ENCODE measurements at places on chromosomes 3 and 15.

- DNase-seq: peak; percentile 55
Observed at GRCh38 chr3:67654099-67654843, at the start of gene SUCLG2. Gene SUCLG2 (minus strand): TSS chr3:67654612. CDS start chr3:67654586, 26 bp downstream.

DNA sequence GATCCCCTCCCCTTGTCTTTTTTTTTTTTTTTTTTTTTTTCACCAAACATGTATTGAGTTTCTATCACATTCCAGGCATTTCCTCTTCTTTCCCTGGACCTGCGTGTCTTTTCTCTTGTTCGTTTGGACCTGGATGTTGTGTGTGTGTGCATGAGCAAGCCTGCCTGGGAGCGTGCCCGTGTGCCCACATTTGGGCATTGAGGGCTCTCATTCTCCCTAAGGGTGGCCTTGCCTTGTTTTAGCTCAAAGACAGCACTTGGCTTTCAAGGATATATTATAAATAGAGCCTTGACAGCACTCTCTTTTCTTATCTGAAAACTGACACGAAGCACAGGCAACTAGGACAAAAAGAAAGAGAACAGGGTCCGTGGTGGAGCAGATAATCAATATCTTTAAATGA lies 39.0 kb upstream of the SLC25A26 start:
- no peak for DNase-seq

DNA sequence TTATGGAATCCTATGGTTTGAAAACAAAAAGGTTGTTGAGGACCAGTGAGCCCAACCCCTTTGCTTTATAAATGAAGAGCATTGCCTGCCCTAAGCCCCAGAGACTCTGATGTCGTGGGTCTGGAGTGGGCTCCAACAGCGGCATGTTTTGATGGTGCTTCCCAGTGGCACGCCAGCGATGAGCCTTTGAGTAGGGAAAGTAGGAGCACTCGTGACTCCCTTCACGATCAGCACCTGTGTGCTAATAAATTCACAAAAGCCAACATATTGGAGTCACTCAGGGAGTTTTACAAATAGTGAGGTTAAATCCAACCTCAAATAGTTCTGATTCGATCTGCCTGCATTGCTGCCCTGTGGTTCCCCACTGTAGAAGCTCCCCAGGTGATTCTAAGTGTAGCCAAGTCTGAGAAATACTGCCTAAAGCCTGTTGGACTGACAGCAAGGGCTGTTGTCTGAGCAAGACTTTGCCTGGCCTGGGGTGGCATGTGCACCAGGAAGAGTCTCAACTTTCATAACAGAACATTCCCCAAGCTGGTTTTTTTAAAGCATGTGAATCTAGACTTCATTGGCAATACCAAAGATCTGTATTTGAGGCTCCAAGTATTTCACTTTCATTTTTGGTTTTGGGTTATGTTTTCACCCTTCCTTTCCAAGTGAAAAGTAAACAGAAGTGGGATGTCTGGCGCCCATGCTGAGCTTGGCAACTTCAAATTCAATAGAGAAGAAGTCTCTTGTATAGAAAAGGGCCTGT lies 9.9 kb downstream of the CCR5 start:
- no peak for DNase-seq

- no peak for DNase-seq
Observed at GRCh38 chr15:81085213-81085612, 48.9 kb upstream of the CFAP161 start.

DNA sequence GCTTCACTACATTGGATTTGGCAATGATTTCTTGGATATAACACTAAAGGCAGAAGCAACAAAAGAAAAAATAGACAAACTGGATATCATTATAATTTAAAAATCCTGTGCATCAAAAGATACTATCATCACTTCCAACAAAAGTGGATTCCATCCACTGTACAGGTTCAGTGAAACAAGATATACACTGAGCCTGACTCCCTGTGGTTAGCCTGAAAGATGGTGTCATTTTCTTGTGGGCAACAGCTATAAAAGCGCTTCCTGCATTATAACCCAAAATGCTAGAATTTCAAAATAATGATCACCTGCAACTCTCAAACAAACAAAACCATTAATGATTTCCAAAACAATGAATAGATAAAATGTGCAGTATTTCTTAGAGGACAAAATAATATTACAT lies 39.6 kb upstream of the TBC1D23 start:
- no peak for DNase-seq
